ENCODE measurements at places on chromosomes 12 and 14. TPM values are rescaled to one million over a fixed set of nuclear protein-coding genes. Genes with fewer than 3 reads are reported as not detected.

GRCh38 chr14:75877292-75877691 lies 104.5 kb downstream of the TGFB3 start:
- DNase-seq = no peak

GRCh38 chr12:123069436-123070266 lies 81.2 kb downstream of the PITPNM2 start:
- DNase-seq = no peak

- DNase-seq = no peak
Observed at GRCh38 chr12:68375756-68376695, 43.9 kb upstream of the MDM1 start.

DNA sequence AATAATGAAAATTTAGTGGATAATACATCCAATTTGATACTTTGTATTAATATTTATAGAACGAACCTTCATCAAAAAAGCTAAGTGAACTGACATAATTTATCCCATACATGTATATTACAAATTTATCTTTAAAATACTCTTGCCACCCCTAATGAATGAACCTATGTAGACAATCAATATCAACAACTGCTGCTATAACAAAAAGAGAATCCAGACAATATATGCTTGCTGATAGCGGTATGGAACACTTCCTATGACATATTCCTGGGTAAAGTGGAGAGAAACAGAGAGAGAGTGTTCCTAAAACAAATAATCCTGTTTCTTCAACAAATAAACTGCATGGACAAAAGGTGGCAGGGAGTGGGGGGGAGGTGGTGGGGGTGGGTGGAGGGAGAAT lies 31.3 kb downstream of the TM7SF3 start:
- no peak for DNase-seq

DNA sequence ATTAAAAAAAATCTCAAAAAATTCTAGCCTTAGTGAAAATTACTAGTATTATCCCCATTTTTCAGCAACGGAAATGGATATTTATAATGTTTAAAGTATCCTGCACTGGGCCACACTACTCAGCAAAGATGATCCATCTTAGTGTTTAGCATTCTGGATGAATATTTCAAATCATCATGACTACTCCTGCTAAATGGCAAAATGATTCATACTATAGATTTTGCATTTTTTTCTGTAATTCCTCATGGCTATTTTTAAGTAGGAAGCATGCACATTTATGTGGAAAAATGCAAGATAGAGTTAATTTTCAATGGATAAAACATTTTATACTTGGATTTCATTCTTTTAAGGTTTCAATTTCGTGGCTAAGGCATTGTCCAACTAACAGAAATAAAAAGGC lies 59.6 kb downstream of the LRFN5 start:
- no peak for DNase-seq

GRCh38 chr12:71164568-71165197 lies 6.9 kb upstream of the TSPAN8 start:
- DNase-seq = no peak

DNA sequence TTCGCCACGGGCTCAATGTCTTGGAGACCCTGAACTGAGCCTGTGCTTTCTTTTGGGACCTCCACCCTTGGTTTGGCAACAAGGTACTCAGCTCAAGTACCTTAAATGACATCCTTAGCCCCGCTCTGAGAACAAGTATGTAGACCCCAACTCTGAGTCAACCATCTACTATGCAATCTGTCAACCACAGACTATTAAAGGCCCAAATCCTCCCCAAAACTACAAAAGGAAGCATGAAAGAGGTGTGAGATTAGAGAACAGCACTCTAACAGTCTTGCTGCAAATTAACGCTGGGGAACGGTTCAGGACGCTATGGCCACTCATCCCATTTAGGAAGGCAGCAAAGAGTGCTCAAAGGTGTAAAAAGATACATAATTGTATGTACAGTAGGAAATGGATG lies 52.1 kb downstream of the CCDC88C start:
- no peak for DNase-seq

GRCh38 chr14:92513204-92513965 lies at the start of gene RIN3:
Gene RIN3, plus strand, starts transcription at chr14:92513781. Its CDS starts 152 bp downstream, at chr14:92513933.
- no peak for DNase-seq

GRCh38 chr12:105418229-105418628 lies 87.7 kb downstream of the C12orf75 start:
- DNase-seq = no peak

- DNase-seq = no peak
Observed at GRCh38 chr14:105250986-105251385, 2.7 kb downstream of the BTBD6 start.

GRCh38 chr12:130574402-130574801 lies 141.7 kb downstream of the RIMBP2 start:
- no peak for DNase-seq

DNA sequence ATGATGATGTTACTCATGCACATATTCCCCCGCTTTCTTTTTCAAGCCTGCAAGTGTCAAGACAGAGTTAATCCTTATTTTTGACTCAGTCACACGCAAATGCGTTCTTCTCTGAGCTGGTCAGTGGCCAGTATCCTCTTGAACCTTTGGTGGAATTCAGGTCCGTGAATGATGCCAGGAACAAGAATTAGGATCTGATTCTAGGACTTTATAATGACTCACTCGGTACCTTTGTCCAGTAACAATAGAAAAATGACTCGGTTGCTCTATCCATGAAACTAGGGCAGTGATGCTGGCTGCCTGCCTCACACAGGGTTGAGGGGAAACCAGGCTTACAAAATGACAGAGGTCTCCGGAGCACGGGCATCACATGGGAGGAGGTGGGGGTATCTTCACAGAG lies 185.8 kb upstream of the NUDT4 start:
- DNase-seq = no peak

DNA sequence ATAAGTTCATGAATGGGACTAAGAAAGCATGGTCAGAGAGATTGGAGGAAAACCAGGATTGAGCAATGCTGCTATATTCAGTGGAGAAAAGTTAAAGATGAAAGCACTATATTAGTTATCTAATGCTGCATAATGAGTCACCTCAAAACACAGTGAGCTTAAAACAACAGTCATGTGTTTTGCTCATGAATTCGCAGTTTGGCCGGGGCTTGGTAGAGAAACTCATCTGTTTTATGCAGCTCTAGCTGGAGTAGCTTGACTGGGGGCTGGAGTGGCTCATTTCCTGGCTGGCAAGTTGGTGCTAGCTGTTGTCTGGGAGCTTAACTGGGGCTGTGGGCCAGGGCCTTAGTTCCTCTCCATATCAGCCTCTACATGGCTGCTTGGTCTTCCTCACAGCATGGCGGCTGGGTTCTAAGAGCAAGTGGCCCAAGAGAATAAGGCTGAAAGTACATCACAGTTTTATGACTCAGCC lies 90.1 kb downstream of the ADCK1 start:
- DNase-seq = no peak

DNA sequence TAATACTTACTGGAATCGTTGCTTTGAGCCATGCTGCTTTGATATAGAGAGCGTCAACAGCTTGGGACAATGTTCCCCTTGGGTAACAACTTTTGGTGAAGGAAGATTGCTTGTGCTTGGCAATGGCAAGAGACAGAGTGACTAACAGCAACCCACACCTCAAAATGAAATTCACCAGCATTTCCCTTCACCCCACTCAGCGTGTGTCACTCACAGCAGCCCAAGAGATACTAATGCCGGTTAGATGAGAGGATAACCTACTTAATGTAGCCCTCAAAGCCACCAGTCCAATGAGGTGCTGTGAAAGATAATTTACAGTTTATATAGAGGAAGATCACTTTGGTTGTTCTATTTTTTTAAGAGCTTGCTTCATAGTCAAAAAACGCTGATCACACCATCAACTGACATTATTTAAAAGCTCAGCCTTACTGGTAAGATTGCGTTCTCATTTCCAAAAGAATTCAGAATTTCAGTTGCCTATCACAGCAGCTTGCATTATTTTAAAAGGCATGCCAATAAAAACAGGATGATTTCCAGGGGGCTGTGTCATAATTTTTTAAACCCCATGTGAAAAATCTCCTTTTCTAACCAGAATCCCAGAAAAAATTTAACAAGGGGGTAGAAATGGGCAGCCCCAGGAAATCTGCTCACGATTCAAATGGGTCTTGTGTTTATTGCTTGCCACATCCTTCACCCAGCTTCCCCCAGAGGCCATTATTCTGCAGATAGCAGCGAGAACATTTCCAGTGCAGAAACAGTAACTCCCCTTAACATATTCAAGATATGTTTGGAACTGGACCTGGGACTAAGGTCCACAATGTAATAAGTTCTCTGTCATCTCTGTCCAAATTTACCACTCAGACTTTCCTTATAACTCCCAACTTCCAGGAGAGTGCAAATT lies at the start of gene IL26:
Gene IL26, minus strand, starts transcription at position 235 of the 901 bp plus-strand sequence. Its CDS starts 54 bp downstream, at position 181.
- no peak for DNase-seq

DNA sequence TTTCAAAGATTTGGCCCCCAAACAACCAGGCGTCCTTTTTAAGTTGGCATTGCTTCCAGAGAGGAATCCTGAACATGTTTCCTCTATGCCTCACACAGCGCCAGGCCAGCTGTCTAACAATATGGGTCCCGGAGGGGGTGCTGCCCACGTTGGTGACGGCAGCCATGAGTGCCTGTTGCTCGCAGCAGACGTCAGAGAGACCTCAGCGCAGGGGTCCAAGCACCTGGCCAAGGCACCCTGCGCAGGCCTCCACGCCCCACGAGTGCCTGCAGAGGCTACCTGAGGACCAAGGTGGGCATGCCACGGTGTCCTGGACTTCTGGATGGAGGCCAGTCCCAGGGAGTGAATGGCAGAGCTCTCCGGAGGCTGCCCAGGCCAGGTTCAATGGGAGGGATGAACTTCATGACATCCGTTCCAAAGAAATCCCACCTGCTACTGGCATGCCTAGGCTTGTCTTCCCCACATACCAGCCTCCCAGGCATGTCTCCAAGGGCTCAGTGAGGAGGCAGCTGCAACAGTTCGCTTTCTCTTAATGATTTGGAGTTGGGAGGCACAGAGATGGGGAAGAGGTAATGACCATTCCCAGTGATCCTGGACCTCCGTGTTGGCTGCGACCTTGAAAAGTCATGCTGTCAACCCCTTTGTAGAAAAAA lies 11.6 kb upstream of the FOXN3 start:
- DNase-seq = no peak

DNA sequence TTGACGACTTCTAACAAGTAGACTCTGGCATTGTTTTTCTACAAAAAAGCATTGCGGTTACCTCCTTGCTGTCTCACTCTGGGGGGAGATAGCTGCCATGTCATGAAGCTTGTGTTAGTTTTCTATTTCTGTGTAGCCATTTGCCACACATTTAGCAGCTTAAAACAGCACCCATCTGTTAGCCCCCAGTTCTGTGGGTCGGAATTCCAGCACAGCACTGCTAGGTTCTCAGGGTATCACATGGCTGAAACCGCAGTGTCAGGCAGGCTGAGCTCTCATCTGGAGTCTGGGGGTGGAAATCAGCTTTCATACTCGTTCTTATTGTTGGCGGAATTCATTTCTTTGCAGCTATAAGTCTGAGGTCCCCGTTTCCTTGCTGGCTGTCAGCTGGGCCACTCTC lies 19.9 kb upstream of the STXBP6 start:
- DNase-seq = no peak

The TAS2R13 gene
- total RNA-seq = 0.74 TPM

The TNS2 gene
- total RNA-seq = 2.1 TPM

The FOXG1 gene
- total RNA-seq = not detected

The LRTM2 gene
- 0.07 TPM for total RNA-seq

The GAS2L3 gene
- 3.4 TPM for total RNA-seq

The HOXC6 gene
- not detected for total RNA-seq

The BHLHE41 gene
- total RNA-seq = not detected

The ANKRD33 gene
- total RNA-seq = not detected

Measured in activated T-helper 2 cell treated with anti-CD3 and anti-CD28 coated beads, Interferon-gamma antibody, Interleukin-2, Interleukin-4, amounts not matched to agents 10 μg/mL and 5 μg/mL and 100 μg/mL, durations not matched to agents 14 hours and 24 hours and 36 hours (primary cell).